GM19239 (cell line): ENCODE measurements at places on chromosomes 4 and X.

- no peak for DNase-seq
These were observed 4.7 kb downstream of the FAM120C start for GRCh38 chrX:54178100-54178940.

DNA sequence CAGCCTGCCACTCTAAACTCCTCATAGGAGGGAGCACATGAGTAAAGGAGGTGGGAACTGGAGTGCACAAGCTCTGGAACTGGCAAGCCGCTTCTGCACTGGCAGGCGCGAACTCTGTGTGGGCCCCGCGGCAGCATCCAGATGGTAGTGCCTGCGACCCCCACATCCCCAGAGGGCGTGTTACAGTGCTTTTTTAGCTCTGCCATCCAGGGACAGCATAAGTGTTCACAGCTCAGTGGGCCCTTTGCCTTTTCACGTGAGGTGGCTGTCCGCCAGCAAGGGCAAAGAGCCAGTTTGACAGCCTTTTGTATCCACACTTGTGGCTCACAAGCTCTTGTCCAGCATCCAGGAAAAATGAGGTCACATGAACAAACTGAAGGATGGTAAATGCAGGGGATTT, 581.6 kb upstream of the DIAPH2 start:
- no peak for DNase-seq

DNA sequence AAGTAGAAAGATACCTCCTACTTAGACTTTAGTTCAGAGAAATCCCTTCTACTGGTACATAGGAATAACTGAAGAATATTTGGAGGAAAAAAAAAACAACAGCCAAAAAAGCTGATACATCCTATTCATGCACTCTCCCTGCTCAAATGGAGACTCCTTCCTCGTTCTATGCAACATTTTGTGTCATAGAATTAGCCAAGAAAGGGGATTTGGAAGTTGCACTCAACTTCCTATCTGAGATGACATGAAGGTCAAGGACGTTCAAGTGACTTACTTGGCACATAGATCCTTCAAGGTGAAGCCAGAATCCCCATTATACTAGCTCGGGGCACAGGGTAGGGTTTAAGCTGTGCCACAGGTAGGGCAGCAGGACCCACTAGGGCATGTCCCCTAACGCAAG, 56.2 kb upstream of the S100G start:
- DNase-seq: no peak

- DNase-seq: no peak
These were observed 734 bp downstream of the STOX2 start for GRCh38 chr4:183905593-183906488.

DNA sequence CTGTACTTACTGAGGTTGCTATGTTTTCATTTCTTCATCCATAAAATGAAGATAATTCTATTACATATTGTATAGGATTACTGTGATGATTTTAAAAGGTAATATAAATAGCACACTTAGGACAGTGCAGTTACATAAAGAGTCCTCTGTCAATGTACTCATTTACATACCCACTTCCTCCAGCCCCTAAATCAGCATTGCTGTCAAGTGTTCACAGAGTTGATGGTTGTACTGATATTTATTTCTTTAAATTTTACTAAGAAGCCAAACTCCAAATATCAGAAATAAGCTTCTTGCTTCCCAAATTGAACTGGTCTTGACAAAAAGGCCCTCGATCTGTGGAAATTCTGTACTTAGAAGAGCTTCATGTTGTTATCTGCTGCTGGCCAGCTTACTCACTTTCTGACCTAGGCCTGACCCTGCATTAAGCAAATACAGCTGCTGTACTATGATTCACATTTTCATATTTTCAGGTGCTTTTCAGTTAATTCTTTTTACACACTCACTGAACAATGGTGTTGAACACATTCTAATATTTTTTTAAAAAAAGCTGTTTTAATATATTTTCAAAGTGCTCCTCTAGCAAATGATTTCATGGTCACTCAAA, 259.6 kb downstream of the UNC5C start:
- no peak for DNase-seq
